ENCODE measurements at places on chromosomes 16 and 17.

DNA sequence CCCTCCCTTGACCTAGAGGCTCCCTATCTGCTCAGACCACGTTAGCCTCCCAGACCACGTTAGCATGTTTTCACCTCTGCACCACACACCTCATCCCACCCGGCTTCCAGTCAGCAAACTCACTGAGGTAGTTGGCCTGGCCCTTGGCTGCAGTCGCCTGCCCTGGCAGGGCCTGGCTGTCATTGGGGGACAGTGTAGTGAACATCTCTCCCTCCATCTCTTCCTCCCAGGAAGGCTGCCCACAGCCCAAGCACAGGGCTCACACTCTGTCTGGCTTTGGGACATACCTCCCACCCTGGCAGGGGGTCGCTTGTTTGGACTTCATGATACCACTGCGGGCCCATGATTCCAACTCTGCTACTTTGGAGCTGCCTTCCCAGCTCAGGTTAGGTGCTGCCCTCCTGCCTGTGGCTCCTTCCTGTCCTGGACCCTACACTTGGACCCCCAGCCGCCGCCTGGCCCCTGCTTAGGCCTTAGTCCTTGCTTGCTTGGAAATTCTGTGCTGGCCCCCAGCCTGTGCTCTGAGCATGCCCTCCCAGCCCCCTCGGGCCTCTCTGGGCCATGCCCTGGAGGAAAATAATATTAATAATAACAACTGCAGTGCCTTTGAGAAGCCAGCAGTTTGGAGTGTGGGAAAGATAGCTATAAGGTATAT lies 167.7 kb downstream of the COPRS start:
- no peak overlapping the region for H3K4me3 ChIP-seq
- no peaks in the 10 kb centered on the region for H3K27me3 ChIP-seq
- DNase-seq: no peak
- H3K27ac ChIP-seq: no peak overlapping the region

DNA sequence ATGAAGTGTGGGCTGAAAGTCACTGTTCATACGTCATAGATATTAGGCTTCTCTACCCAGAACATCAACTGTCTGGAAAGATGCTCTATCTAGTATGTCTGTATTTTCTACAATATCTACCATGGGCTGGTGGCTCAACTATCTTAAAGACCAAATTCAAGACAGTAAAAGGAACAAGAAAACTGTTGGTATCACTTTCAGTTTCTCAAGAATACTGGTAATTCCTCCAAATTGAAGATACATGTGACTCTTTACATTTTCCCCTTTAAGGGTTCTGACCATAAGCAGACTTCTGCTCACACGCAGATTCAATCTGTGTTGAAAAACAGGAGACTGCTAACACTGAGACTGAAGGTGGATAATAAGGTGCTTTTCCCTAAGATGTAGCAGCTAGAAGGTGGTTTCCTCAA lies 24.2 kb downstream of the XPO6 start:
- no peak overlapping the region for H3K4me3 ChIP-seq
- no peaks in the 10 kb centered on the region for H3K36me3 ChIP-seq
- peaks cover 95% of the 10 kb centered on the region for H3K4me1 ChIP-seq
- peak overlapping the region; percentile 86 for H3K27ac ChIP-seq
- H3K27me3 ChIP-seq: no peaks in the 10 kb centered on the region

DNA sequence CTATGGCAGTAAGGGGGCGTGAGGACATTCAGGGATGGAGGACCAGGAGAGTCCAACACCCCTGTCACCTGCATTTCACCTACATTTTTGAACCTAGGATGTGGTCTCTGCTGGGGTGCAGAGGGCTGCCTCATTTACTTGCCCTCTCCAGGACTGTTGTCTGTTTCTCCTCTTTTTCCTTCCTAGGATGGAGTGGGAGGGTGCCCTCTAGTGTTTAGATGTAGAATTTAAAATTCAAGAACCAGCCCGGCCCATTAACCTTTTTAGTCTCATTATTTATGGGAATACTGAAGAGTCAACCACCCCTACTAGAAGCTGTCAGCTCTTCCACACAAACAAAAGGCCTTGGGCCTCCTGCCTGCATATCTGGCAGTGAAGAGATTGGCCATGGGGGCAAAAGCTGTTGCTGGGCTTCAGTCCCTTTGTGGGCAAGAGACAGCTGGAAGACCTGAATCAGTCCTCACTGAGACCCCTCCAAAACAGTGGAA lies 2.5 kb upstream of the STARD3 start:
- H3K27me3 ChIP-seq: peaks cover 21% of the 10 kb centered on the region
- DNase-seq: no peak
- H3K4me1 ChIP-seq: peaks cover 27% of the 10 kb centered on the region
- H3K36me3 ChIP-seq: no peaks in the 10 kb centered on the region

DNA sequence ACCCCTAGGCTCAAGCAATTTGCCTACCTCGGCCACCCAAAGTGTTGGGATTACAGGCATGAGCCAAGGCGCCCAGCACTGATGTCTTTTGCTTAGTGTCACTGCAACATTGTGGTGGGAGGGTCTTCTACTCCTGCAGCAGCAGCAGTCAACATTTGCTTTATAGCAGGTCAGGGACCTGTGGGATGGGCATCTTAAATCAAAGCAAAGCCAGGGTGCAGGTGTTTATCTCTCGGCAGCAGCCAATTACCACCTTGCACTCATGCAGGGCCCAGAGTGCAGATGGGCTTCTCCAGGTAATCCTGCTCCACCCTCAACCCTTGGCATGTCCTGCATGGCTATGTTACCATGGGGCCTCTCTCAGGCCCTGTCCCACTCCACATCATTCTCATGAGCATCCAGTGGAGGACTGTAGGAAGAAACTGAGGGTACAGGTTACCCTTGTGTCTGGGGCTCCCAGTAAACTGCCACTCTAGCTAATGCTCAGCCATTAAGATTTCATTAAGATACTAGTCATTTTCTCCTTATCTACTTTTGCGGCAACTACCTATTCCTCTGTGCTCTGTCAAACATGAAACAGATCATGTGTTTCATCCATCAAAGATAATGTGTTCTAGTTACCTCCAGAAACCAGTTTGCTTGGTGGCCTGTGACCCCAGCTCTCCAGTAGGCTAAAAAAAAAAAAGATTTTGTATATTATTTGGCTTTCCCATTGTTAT lies 16.8 kb downstream of the ADGRG5 start:
- no peaks in the 10 kb centered on the region for H3K4me1 ChIP-seq
- H3K4me3 ChIP-seq: no peak overlapping the region
- H3K27ac ChIP-seq: no peak overlapping the region
- no peaks in the 10 kb centered on the region for H3K27me3 ChIP-seq

- no peak overlapping the region for H3K27ac ChIP-seq
- no peaks in the 10 kb centered on the region for H3K27me3 ChIP-seq
- H3K36me3 ChIP-seq: peaks cover 46% of the 10 kb centered on the region
- no peak overlapping the region for H3K4me3 ChIP-seq
Measured at GRCh38 chr17:2253768-2254406, 49.7 kb downstream of the SMG6 start.

GRCh38 chr17:41917679-41918313 lies 955 bp downstream of the ACLY start:
- H3K4me1 ChIP-seq: peaks cover 25% of the 10 kb centered on the region
- H3K4me3 ChIP-seq: peak overlapping the region; percentile 97
- H3K27ac ChIP-seq: peak overlapping the region; percentile 88
- H3K36me3 ChIP-seq: peaks cover 10% of the 10 kb centered on the region

DNA sequence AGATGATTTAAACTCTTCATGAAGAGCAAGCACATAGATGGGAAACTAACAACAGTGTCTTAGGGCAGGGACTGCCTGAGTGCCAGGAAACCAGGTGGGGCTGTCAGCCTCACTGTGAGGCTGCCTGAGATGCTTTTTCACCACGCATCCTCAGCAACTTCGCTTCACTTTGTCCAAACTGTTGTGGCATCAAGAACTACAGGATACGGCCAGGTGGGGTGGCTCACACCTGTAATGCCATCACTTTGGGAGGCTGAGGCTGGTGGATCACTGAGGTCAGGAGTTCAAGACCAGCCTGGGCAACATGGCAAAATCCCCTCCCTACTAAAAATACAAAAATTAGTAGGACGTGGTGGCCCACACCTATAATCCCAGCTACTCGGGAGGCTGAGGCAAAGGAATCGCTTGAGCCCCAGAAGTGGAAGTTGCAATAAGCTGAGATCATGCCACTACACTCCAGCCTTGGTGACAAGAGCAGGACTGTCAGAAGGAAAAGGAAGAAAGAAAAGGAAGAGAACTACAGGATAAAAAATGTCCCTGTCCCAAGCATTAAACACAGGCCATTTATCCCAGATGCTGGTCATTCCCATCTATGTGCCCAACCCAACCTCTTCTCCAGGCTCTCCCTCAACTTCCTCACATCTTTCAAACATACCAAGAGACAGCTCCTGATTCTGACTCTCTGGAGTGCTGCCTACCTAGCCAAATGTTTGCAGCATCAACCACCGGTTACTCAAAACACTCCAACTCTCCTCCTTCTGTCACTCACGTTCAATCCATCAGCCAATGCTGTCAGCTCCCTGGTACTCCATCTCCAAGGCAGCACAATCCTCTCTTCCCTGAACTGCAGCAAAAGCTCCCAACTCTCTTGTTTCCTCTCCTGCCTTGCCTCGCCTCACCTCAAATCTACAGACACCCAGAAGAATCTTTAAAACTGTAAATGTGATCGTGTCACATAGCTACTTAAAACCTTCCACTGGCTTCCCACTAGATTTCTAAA lies 1.6 kb downstream of the EIF4A3 start:
- H3K4me1 ChIP-seq: peaks cover 51% of the 10 kb centered on the region
- peak overlapping the region; percentile 92 for H3K27ac ChIP-seq
- DNase-seq: no peak

DNA sequence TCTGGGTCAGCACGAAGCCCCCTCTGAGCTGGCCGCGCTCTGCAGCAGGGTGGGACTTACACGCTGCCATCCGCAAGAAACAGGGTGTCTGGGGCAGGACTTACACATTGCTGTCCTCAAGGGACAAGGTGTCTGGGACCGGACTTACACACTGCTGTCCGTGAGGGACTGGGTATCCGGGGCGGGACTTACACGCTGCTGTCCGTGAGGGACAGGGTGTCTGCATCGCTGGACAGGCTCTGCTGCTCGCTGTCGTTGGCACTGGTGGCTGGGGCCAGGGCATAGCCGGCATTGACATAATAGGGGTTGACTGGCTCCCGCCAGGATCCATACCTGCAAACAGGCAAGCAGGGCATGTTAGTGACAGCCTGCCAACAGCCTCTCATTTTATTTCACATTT lies 31.4 kb downstream of the PDIA2 start:
- peaks cover 75% of the 10 kb centered on the region for H3K36me3 ChIP-seq
- no peak overlapping the region for H3K27ac ChIP-seq
- DNase-seq: no peak
- H3K27me3 ChIP-seq: no peaks in the 10 kb centered on the region

- H3K36me3 ChIP-seq: no peaks in the 10 kb centered on the region
- H3K27me3 ChIP-seq: no peaks in the 10 kb centered on the region
- H3K4me3 ChIP-seq: no peak overlapping the region
- no peak for DNase-seq
- H3K27ac ChIP-seq: no peak overlapping the region
- H3K4me1 ChIP-seq: no peaks in the 10 kb centered on the region
Measured at GRCh38 chr17:48470388-48471034, 40.5 kb upstream of the SKAP1 start.

DNA sequence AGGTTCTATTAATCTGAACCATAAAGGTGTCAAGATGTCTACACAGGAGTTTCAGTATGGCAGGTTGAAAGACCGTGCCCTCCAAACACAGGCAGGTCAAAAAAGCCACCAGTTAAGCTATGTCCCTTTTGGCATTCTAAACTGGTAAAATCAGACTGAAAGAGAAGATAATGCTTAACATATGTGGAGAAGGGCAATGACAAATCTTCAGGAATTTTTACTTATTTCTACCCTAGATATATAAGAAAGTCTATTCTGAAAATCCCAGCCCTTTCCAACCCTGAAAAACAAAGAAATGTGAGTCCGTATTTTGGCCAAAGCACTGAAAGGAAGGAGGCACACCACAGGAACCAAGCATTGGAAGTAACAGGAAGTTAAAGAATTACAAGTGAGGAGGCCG lies 16.5 kb downstream of the AP1G1 start:
- H3K4me1 ChIP-seq: peaks cover 92% of the 10 kb centered on the region
- peaks cover 21% of the 10 kb centered on the region for H3K36me3 ChIP-seq
- no peak for DNase-seq

DNA sequence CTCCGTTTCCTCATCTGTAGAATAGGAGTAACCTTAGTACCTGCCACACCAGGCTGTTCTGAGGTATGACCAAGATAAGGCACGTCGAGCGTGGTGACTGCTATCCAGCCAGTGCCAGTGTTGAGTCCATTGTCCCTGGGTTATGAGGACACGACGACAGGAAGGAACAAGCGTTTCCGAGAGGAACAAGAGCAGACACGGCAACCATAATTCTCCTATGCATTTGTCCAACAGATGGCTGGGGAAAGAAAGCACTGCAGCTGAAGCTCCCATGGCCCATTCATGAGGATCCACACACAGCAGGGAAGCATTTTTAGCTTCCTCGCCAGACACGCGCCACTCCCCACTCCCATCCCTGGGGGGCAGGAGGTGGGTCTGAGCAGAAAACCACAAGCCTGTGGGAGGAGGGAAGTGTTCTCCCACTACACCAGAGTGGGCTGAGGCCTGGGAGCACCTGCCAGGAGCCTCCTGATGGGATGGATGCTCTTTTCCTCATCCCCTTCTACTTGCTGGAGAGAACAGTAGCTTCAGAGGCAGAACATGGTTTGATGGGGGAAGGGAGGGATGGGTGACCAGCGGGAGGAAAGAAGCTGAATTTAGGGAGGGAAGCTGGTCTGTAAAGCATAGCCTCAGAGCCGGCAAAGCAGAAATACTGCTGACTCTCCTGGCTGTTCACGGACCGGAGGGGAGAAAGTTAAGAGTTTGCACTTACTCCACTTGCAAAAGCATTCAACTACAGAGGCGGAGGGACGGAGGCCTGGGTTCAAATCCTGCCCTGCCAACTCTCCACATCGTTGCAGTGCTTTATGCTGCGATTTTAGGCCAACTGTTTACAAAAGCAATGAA lies 2.7 kb downstream of the COTL1 start:
- no peaks in the 10 kb centered on the region for H3K27me3 ChIP-seq
- no peaks in the 10 kb centered on the region for H3K36me3 ChIP-seq
- peak overlapping the region; percentile 5 for H3K4me3 ChIP-seq
- peaks cover 47% of the 10 kb centered on the region for H3K4me1 ChIP-seq

DNA sequence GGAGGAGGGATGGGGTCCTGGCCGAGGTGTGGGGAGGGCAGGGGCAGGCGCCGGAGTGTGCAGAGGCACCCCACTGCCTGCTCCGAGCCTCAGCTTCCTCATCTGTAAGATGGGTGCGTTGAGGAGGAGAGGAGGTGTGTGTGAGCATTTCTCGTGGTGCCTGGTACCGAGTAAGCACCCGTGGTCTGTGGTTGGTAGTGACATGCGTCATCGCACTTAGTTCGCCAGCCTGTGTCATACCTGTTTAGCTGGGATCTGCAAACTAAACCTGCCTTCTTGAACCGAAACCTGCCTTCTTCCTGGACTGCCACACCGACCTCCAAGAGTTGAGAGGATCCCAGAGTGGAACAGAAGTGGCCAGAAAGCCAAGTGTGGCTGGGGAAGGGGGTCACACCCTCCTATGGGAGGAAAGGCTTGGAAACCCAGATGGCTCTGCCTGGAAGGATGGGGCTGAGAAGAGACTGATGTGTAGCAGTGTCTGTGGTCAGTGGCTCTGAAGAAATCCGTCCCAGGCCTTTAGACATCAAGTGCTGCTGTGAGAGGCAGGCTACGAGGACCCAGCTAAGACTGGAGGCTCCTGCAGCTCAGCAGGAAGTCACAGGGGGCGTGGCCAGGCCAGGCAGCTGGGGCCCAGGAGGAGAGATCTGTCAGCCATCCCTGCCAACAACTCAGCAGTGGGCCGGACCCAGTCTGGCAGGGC lies 162.6 kb upstream of the PLCG2 start:
- no peak overlapping the region for H3K4me3 ChIP-seq
- H3K4me1 ChIP-seq: peaks cover 19% of the 10 kb centered on the region
- H3K27me3 ChIP-seq: no peaks in the 10 kb centered on the region
- peak overlapping the region; percentile 67 for H3K27ac ChIP-seq
- DNase-seq: peak; percentile 95

Data from spleen (tissue), 13 donors.